C1 segment of cervical spinal cord (tissue), 14 donors: ENCODE measurements at places on chromosomes 3 and 15.

GRCh38 chr3:71389911-71390573 lies 193.5 kb downstream of the FOXP1 start:
- no peak for DNase-seq

- no peak for DNase-seq
Measured at GRCh38 chr15:47182818-47183217, 534.5 kb upstream of the SEMA6D start.

GRCh38 chr15:70014860-70015490 lies 82.7 kb downstream of the TLE3 start:
- DNase-seq: no peak

- DNase-seq: no peak
Measured at GRCh38 chr3:33826206-33826605, 27.8 kb downstream of the PDCD6IP start.

- DNase-seq: no peak
Measured at GRCh38 chr15:65212097-65212496, 824 bp upstream of the CILP start.

DNA sequence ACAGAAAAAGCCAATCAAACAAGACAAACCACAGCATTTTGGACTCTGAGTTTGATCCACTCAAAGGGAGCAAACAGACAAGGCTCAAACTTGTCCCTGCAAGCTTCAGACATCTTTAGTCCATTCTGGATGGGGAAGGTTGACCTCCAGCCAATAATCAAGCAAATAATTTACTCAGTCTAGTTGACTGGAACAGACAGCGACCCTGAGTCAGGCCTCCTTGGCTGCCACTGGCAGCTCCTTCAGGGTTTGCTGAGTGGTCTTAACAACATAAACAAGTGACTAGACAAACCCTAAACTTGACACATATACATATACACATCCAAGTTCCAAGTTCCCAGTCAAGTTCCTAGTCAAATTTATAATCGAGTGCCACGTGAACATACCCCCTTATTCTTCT lies 313.9 kb downstream of the POLQ start:
- no peak for DNase-seq
